ENCODE measurements at places on chromosomes 11 and 22.
A peak's percentile ranks its signal among the peaks of the same experiment; 100 is the strongest.

GRCh38 chr11:116989184-116989583 is 109.0 kb downstream of the SIK3 start:
- DNase-seq = no peak

DNA sequence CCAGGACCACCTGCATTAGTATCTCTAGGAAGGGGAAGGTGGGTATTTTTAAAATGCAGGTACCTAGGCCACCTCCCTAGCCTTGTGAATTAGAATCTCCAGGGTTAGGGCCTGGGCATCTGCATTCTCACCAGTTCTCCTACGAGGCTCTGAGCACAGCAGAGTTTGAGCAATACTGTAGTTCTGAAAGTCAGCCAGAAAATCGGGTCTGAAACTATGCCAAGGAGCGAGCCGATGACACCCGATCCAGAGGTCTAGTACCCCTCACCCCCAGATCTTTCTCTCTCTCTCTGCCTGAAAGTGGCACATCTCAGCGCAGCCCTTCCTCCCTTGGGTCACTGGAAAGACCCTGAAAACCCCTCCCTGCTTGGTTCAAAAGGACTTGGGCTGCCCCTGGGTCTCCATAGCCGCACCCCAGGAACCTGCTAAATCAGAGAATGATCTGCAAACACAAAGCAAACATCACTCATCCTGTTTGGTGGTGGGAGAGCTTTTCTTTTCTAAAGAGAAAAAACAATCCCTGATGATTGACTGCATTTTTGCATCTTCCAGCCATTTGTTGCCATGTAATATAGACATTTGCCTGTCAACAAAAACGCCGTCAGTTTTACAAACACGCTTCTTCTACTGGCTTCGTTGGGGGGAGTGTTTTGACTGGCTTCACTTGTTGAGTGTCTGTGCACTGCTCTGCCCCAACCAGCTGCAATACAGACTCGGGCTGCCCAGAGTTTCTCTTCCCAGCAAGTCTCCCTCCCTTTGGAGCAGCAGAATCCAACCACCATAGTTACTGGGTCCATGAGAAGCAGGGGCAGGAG is 229.9 kb downstream of the MN1 start:
- DNase-seq = no peak

GRCh38 chr22:48261706-48262105 is 1499.3 kb downstream of the TBC1D22A start:
- no peak for DNase-seq

DNA sequence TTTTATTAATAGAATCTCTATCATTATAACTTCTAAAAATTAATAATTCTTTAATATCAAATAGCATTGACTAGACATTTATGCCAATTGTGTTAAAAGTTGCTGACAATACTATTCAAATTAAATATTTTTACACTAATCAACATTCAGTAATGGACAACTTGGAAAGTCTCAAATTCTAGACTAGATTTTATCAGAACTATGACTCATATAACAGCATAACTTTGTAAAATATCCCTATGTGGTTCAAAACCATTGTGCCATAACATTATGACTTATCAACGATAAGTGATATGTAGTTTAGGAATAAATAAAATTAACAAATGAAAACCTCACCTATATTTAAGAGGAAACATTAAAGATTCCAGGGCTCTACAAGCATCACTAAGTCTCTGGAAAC is 291.8 kb downstream of the SBF2 start:
- DNase-seq = peak; percentile 5

DNA sequence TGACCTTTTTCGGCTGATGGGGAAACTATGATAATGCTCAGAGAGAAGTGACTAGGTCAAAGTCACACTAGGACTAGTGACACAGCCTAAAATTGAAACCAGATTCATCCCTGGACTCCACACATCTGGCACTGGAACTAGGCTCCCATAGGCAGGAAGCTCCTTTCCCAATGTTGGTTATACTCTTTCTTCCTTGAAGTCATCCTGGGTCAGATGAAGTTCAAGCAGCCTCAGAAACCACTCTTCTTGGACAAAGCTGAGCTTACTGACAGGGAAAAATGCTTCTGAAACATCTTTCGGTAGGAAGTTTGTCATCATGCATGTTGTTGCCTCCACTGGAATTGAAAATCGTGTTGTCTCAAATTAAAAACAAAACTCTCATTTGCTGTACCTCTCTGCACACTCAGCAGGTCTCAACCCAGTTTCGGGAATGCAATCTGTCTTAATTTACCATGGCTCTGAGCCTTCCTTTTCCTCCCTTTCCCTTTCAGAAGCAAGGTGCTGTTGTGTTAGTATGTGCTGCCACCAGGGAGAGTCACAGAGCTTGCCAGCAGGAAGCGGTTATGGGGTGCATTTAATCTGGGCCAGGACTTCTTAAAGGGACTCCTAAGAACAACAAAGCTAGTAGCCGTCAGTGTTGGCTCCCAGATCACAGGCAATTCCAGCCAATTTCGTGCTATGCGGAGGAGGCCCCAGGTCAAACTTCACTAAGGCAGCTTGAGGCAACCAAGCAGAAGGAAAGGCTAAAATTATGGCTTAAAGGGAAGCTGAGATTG is 384.8 kb downstream of the TENM4 start:
- peak; percentile 5 for DNase-seq

DNA sequence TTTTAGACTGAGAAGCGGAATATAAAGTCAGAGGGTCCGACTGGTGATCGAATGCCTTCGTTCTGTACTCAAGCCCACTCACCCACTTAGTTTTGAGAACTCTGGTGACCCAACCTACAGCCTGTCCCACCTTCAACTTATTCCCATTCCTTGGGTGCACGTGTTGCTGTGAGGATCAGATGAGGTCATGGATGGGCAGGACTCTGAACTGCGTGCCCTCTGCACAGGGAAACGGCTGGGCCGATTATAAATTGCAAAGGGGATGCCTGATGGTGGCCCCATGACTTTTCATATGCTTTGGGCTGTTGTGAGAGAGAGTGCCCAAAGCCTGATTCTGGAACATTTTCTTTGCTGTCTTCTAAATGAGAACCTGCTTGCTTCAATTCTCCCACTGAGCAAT is 16.0 kb upstream of the EHF start:
- DNase-seq = no peak

DNA sequence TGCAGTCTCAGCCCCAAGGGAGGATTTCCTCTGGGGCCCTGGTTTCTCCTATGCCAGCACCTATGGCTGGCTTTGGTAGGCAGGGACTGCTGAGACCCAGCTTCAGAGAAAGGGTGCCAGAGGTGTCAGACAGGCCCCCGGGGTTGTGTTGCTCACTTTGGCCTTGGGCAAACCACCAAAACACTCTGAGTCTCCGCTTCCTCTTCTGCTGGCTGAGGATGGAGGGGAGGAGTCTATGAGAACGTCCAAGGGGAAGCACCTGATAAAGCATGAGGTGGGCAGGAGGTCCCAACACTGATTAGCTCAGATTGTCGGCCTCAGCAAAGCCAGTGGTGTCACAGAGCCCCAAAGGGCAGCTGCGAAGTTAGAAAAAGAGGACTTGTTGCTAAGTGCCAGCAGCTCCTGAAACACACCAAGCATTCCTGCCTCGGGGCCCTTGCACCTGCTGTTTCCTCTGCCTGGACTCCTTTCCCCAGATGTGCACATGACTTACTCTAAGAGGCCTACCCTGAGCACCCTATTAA is 10.5 kb downstream of the SMTNL1 start:
- no peak for DNase-seq

DNA sequence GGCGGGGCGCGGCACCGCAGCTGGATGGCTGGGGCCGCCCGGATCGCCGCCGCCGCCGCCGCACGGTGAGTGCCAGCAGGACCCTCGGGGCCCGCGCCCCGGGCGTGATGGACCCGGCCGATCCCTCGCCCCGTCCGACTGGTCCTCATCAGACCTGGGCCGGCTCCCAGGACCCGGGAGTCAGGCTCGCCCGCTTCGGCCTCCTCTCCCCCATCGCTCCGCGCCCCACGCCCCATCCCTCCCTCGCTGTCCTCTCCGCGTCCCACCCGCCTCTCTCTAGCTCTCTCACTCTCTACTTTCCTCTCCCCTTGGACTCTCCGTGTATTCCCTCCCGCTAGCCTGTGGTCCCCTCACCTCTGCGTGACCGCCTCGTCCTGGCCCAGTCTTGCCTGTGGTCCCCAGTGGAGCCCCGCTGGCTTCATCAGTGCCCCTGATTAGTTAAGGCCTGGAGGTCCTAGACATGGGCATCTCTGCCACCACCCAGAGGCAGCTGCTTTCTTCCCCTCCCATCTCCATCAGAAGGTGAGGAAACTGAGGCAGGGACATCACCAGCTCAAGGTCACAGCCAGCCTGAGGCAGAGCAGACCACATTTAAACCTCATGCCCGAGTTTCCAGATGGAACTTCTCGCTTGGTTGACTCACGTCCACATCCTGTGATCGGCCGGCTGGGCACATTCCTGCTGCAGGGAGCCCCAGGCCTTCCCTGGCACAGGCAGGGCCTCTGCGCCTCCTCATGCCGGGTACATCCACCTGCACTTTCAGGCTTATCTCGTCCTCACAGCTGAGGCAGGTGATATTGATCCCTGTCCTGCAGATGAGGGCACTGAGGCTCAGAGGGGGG is 429 bp downstream of the SLC39A13 start:
- DNase-seq = peak; percentile 90
